CD4-positive, alpha-beta T cell treated with Interleukin-15 for 1 hour (primary cell): ENCODE measurements at places on chromosomes 12 and 14.

DNA sequence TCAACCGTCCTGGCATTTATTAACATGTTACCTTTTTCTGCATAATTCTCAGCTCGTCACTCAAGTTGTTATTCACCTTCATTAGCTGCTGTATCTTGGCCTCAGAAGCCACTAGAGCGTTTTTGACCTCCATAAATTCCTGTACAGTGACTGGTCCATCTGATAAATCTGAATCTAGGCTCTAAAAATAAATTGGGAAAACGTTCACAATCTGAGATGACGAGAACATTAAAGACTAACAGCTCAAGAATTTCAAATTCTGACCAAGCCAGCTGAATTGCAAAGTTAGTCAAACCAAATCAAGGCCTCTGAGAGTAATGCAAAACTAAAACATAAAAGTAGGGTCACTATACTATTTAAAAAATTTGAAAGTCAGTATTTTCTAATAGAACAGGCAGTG lies 45.0 kb downstream of the GIT2 start:
- DNase-seq = no peak

DNA sequence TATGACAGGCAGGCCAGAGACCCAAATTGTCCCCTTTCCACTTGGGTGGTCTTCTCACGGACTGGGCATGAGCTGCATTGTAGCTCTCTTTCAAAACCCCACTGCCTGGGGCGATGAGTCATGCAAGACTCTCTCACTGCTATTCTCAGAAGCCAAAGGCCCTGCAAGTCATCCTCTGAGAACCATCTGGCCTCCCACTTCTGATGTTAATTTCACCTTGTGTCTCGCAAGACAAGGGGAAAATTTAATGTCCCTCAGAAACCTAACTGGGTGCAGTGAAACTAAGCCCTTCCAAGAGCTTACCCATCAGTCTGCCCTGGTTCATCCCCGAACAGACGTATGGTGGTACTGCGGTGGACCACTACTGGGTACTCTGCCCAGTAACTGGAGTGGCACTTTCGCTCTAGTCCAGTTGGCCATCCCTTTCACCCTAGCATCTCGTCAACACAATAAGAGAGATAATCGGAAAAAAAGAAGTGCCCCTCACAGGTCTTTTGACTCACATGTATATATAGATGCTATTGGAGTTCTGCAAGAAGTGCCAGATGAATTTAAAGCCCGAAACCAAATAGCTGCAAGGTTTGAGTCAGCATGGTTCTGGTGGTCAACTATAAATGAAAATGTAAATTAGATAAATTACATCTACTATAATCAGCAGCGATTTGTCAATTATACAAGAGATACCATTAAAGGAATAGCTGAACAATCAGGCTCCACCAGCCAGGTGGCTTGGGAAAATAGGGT lies 31.3 kb upstream of the LALBA start:
- no peak for DNase-seq

DNA sequence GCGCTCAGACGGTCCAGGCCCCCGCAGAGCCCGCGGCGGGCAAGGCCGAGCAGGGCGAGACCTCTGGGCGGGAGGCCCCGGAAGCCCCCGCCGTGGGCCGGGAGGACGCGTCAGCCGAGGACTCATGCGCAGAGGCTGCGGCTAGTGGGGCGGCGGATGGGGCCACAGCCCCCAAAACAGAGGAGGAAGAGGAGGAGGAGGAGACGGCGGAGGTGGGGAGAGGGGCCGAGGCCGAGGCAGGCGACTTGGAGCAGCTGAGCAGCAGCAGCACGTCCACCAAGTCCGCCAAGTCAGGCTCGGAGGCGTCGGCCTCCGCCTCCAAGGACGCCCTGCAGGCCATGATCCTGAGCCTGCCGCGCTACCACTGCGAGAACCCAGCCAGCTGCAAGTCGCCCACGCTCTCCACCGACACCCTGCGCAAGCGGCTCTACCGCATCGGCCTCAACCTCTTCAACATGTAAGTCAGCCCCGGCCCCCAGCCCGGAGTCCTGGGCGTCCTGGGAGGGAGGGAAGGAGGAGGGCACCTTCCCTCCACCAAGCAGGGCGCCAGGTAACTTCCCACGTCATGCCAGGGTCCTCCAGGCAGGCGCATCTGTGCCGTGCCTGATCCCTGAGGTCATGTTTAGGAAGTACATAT lies 72.4 kb downstream of the IQSEC3 start:
- DNase-seq = no peak

GRCh38 chr12:47071241-47071852 lies 8.1 kb upstream of the PCED1B start:
- no peak for DNase-seq

DNA sequence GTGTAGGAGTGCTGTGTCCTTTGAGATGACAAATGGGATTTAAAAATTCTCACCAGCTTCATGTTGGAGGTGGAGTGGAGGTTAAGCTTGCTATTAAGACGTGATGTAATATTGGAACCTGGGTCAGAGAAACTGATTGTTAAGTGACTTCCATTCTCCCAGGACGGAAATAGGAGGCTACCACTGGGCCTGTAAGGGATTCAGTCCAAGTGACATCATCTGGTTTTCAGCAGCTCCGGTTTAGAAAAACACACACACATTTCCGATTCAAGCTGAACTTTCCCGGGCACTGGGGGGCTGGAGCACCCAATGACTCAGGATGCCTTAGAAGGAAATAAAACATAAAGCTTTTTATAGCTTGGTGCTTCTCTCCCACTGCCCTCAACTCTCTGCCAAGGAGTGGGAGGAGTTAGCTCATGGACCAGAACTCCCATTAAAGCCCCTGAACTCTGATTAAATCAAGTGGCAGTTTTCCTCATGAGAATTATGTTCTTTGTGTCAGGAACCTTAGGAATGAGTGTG lies 12.4 kb downstream of the CALM1 start:
- DNase-seq = no peak

DNA sequence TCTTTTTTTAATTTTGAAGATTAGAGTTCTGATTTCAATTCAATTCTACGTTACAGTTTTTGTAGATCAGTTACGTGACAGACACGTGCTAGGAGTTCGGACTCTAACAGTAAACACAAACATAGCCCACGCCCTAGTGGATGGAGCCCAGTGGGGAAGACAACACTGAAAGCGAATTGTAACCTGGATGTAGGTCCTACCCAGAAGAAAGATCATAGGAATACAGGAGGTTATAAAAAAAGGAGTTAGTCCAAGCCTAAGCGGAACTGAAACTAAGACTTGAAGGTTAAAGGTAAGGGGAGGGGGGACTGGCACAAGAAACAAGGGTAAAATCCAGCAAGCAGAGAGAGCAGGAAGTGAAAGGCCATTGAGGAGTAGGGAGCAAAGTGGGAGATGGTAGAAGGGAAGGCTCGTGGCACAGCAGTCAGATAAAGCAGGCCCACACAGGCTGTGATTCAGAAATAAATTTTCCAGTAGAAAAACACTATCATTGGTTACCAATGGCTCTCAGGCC lies 15.7 kb upstream of the CRY1 start:
- DNase-seq = no peak

DNA sequence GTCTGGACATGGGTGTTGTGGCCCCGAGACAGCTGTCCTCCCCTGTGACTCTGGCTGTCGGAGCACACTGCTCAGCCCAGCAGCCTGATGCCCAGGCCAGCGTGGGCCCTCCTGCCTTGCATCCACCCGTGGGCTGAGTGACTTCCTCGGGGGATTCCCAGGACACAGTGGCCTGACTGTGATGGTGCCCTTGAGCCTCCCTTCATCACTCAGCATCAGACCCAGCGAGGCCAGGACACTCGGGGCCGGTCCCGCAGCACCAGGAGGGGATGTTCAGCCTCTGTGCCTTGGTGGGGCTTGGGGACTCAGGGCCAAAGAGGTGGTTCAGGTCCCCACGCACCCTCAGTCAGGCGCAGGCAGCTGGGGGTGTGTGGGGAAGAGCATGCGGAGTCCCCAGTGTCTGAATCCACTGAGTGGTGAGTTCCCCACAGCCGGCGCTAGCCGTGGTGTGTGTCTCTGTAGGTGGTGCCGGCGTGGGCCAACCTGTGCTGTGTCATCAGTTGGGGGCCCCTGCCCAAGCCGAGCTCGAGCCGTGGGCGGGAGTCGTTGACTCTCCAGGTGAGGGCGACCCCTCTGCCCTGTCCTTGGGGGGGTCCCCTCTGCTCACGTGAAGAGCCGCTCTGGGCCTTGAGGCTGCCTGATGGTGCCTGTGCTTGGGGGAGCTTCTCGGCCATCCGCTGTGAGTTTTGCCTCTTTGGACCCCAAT lies 185.8 kb downstream of the ADGRD1 start:
- no peak for DNase-seq

DNA sequence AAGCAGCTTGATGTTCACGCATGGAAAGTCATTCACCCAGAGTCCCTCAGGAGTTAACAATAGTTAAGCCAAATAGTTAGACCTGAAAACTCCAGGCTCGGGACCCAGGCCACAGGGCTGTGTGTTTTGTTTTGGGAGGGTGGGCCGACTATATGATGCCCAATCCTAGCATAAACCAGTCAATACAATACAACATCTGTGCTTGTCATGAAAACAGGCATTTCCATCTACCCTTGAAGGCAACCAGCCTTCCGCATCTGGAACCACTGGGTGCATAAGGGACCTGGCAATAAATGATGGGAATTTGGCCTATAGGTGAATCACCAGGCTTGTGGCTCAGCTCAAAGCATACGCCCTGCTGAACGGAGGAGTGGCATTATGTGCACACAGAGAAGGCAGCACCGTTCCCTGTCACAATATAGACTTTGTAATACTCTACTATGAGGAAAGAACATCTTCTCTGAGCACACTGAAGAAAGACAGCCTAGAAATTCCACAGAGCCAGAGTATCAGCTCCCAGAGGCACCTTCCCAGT lies 91.0 kb upstream of the FOXN3 start:
- no peak for DNase-seq

DNA sequence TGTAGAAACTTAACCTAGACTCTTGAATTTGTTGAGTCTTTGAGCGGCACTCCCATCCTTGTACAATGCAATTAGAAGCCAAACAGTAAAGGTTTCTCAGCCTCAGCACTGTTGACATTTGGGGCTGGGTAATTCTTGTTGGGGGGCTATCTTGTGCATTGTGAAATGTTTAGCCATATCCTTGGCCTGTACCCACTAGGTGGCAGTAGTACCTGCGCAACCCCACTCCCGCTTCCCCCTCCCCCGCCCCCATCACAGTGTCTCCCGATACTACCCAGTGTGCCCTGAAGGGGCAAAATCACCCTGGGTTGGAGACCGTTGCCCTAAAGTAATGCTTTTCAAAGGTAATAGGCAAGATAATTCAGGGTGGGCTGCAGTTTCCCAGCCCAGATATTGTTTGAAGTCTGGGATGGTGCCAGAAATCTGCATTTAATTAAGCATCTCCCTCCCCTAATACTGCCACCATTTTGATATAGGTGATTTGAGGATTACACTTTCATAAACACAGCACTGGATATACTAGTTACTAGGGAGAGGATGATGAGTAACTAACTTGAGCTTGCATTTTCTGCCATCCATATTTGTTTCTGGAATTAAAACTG lies 1.8 kb downstream of the COX6A1 start:
- DNase-seq = peak; percentile 82

DNA sequence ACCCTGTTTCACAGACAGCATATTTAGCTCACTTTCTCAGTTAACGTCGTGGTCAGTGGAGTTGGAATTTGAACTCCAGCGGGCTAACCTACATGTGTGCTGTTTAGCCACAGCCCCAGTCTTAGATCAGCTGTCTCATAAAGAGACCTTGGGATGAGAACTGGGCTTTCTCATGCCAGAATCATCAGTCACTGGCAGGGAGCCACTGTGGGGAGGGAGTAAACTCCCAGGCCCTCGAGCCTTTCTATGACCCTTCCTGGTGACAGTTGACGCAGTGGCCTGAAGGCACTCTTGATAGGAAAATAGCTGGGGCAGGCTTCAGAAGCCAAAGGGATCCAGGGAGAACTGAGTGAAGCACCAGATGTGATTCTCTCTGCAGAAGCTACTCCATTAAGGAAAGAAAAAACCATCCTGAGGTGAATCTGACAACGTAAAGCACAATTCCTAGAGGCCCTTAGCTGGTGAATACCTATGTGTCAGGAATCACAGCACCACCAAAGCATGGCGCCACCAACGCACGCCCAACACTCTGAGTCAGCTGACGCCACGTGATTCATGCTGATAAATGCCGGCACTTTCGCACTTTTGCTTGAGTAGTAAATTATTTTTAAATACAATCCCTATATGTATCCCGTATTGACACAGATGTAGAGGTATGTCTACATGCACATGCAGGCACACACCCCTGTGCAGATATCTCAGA lies 279.6 kb upstream of the TMEM132C start:
- no peak for DNase-seq

DNA sequence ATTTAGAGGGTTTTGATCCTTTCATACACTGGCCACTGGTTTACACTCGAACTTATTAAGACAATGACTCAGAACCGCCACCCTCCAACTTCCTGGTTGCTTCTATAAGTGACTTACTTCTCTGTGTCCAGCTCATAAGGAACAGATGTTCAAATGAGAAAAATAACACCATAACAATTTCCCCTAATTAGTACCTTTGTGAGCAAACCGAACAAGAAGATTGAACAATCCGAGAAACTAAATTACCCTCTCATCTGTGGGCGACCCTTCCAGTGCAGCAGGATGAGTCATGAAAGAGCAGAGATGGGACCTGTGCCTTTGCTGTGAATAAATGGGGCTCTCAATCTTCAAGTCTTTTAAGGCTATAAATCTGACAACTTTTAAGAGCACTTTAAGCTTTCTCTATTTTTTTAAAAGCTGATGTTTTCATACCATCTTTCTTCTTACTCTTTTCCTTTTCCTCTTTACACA lies 146.8 kb upstream of the RASSF8 start:
- no peak for DNase-seq

GRCh38 chr12:39617887-39618286 lies 1.7 kb downstream of the ABCD2 start:
- no peak for DNase-seq

DNA sequence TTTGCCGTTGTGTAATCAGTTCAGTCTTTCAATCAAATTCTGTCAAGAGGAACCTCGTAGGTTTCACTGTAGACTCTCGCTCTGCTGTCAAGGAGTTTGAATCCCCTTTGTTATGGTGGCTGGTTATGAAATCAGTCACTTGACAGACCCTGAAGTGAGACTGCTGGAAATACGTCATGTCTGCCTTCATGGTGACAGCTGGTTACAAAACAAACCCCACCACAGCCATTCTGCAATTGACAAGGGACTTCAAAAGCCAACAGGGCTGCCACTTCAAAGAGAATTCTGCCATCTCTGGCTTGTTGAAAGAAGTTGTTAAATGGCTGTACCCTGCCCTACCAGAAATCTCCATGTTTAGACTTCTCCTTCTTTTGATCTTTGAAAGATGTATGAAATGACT lies 286.9 kb downstream of the ERC1 start:
- DNase-seq = peak; percentile 74

GRCh38 chr12:121791671-121792551 lies 1.6 kb downstream of the RHOF start:
- DNase-seq = peak; percentile 63

DNA sequence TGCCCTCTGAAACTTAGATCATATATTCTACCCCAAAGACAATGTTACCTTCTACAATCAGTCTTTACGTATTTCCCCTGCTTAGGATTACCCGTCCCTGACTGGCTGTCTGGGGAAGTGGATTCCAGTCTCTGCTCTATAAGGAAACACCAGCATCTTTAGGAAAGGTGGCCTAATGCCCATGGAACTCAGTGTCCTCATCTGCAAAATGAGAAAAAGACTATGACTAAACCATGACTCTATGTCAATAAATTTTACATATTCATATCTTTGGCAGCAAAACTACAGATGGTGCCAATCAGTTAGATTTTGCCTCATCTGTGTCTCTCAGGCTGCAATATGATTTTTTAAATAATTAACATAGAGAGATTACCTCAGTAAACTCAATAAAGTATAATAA lies 133.8 kb downstream of the ITPR2 start:
- DNase-seq = no peak
